Mucosa of descending colon (tissue), 3 donors: ENCODE measurements at places on chromosomes 5 and 9. TPM values are rescaled to one million over a fixed set of nuclear protein-coding genes. Genes with fewer than 3 reads are reported as not detected.

GRCh38 chr9:127505396-127506116 lies 54.2 kb downstream of the LRSAM1 start:
- no peak for DNase-seq

- no peak for DNase-seq
These were observed 291.6 kb downstream of the TLE1 start for GRCh38 chr9:81397481-81398381.

DNA sequence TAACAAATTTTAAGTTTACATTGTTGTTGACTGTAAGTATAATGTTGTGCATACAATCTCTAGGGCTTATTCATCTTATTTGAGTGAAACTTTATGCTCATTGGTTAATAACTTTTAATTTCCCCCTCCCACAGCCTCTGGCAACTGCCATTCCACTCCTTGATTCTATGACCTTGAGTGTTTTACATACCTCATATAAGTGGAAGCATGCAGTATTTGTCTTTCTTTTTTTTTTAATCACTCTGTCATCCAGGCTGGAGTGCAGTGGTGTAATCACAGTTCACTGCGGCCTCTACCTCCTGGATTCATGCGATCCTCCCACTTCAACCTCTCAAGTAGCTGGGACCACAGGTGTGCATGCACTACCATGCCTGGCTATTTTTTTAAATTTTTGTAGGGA lies 83.9 kb downstream of the KCTD16 start:
- DNase-seq = no peak

GRCh38 chr9:135858491-135859185 lies 48.7 kb downstream of the CAMSAP1 start:
- no peak for DNase-seq

DNA sequence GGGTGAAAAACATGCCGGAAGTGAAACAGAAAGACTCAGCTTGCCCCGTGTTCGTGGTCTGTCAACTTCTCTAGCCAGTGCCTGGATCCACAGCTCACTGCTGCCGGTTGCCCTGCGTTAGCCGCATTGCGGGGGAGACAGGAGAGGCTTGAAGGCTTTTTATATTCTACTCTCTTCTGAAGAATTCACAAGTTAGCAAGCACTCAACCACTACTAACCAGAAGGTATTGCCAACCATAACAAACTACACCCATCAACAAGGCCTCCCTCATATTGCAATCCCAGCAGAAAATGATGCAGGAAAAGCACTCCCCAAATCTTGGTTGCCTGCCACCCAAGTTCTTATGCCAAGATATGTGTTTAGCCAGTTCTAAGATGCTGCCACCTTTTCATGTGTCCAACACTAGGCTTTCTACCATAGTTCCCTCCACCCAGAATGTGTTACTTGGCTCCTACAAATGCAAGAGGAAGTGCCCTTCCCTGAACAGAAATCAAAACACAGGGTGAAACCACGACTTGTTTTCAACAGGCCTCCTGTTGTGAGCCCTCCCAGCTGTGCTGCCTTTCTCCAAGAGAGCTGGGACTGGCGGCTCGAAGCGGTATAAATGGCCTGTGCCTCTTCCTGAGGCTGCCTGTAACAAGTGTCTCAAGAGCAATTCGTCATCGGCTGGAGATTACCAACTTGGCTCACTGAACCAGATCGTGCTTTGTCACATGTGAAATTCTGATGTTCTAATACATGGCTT lies 129.0 kb downstream of the SNX18 start:
- DNase-seq = peak; percentile 57

DNA sequence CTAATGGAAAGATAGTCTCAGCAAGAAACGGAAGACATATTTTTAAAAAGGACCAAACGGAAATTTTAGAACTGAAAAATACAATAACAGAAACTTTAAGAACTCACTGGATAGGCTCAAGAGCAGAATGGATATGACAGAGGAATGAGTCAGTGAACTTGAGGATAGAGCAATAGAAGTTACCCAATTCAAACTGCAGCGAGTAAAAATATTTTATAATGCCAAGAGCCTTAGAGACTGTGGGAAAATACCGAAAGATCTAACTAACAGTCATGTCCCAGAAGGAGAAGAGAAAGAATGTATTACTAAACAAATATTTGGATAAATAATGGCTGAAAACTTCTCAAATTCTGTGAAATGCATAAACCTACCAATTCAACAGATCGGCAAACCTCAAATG lies 40.8 kb downstream of the ADAMTS2 start:
- DNase-seq = no peak

DNA sequence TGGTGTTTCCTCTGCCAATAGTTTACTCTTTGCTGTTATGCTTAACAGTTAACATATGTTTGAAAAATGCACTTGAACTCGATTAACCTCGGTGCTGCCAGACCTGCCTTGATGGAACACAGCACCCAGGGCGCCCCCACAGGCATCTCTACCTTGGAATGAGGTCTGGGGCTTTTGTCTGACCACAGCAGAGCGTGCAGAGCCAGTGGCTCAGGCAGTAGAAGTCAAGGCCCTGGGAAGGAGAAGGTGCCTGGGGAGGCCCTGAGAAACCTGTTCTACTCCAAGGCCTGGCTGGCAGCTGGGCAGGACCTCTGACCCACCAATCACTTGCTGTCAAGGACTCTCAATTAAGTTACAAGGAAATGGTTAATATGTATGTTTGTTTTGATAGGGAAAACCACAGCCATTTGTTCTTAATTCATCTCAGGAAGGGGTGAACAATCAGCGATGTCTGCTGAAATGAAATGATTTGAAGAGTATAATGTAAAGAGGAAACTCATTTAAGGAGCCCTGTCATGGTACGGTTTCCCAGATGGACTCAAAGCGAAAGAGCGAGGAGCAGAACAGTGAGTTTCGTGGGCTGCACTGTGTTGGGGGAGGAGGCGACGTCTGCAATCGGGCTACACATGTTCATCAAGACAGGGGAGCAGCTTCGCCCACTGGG lies 21.9 kb downstream of the MACROH2A1 start:
- DNase-seq = no peak

- DNase-seq = no peak
These were observed 82.6 kb downstream of the PBX3 start for GRCh38 chr9:125829743-125830142.

DNA sequence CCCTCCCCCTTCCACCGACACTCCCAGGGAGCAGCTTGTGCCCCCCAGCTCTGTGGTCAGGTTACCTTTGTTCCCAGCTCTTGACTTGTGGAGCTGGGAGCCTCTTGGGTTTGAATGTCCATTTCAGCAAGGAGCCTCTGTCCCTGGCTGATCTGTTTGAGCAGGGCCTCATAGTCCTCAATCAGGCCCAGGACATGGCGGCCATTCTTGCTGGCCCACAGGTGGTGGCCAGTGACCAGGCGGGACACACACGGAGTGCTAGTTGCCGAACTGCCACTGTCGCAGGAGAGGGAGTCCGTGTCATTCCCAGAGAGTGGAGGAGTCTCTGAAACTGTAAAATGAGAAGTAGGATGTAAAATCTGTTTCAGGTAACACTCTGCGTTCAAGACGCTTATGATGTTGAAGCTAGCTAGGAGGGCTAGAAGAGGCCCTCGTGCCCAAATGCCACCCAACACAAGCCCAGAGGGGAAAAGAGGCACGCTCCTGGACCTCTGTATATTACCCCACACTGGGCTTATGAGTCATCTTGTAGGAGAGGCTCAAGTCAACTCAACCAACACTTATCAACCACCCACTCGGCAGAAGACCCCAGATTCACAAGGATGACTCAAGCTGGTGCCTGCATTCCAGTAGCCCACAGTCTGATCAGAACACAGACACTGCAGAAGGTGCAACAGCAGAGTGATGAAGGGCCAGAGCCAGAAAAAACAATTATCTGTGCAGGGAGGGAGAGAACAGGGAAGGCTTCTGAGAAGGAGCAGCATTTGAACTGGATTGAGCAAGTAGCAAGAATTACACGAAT lies 177.0 kb downstream of the CDK5RAP2 start:
- DNase-seq = no peak

- DNase-seq = no peak
These were observed 101.3 kb downstream of the CNTLN start for GRCh38 chr9:17236147-17236546.

GRCh38 chr5:109218818-109219217 lies 191.0 kb downstream of the PJA2 start:
- no peak for DNase-seq

- DNase-seq = no peak
These were observed 53.3 kb upstream of the SMC5 start for GRCh38 chr9:70205366-70206020.

DNA sequence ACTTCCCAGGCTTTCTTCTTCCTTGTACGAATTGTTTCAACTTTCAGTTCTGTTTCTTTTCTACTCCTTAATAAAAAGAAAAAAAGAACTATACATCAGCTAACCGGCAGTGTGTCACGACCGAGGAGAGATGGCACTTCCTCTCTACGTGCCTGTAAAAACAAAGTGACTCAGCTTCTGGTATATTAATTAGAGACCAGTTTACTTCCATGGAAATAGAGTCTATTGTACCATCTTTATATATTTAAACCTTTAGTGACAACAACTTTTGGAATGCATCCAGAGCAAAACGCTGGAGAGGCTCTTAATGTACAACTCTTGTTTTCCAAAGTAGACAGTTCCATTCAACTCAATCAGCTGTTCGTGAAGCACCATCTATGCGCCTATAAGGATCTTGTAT lies 94.5 kb upstream of the LIFR start:
- DNase-seq = no peak

- DNase-seq = peak; percentile 67
These were observed 10.0 kb downstream of the NAIF1 start for GRCh38 chr9:128056887-128057723.

- no peak for DNase-seq
These were observed 143.4 kb downstream of the MACROH2A1 start for GRCh38 chr5:135255461-135256178.

GRCh38 chr9:79257228-79257781 lies 314.5 kb upstream of the TLE4 start:
- peak; percentile 25 for DNase-seq

DNA sequence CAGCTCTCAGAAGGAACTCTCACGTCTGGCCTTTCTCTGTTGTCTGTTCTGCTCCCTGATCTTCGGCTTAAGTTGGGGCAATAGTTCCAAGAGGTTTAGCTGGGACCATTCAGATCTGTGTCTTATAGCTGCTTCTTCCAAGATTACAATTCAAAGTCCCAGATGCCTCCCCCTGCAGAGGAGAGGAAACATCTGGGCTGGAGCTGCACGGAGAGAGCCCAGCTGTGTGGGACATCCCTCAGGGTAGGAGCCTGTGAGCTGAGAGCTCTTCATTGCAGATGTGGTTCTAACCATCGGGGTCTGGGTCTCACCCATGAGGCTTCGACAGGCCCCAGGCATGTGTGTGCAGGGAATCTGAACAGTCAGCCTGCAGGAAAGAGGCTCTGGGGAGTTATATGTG lies 9.0 kb upstream of the PHF19 start:
- no peak for DNase-seq

- no peak for DNase-seq
These were observed 57.1 kb downstream of the TBCA start for GRCh38 chr5:77718934-77719610.

- peak; percentile 100 for DNase-seq
These were observed at the start of gene SSBP2 for GRCh38 chr5:81751009-81751835. Gene SSBP2, minus strand, starts transcription at chr5:81751097. Its CDS starts 55 bp downstream, at chr5:81751042.

- no peak for DNase-seq
These were observed 35.1 kb downstream of the FAM13B start for GRCh38 chr5:137997726-137998213.

GRCh38 chr5:14107536-14107935 lies 35.6 kb upstream of the TRIO start:
- DNase-seq = no peak

- DNase-seq = no peak
These were observed 9.5 kb downstream of the GIN1 start for GRCh38 chr5:103110403-103110802.

DNA sequence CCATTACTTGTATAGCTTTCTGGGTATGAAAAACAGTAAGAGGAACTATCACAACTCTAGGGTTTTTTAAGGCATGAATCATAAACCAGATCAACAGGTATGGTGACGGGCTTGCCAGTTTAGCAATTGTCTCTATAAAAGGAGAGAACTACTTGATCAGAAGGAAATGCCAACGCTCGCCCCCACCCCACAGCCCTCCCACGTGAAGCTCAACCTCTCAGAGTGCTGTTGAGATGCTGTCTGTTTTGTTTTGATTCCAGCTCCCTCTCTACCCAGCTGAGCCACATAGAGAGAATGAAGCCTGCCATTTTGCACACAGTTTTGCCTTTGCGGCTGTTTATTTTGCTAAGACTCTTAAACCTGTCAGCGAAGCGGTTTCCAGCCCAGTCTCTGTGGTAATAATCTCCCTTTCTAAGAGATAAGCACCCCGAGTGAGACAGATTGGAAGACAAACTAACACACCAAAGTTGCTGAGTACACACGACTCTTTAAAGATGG lies 257.9 kb upstream of the ANKRD55 start:
- DNase-seq = no peak

DNA sequence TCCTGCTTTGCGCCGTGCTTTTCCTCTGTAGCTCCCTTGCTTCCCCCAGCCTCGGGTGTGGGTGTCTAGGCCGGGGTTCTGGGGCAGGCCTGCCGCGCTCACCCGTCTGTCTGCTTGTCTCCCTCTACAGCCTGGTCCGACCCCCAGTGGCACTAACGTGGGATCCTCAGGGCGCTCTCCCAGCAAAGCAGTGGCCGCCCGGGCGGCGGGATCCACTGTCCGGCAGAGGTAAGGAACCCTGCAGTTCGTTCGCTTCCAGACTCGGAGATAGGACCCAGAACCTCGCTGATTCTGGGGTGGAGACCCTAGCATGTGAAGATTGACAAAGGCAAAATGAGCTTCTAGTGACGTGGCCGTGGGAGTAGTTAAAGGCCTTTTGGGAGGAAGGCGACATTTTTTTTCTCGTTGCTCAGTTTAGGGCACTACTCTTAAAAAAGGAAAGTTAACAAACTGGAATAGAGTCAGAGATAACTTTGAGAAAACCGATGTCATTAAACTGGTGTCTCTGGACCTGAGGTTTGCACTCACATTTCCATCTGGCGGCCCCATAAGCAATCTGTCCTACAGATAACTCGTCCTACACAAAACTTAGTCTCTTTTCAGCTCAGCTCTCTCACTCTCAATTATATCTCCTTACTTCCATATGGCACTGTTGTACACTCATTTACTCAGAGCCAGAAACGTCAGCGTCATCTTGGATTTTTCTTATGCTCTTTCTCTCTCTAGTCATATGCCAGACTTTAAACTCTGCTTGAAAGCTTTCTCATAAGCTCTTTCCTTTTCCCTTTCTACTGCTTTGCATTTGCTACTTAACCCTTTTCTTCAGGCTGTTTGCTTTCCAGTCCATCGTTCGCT lies 561 bp downstream of the SEC61B start:
- DNase-seq = no peak

The PLCXD3 gene
- total RNA-seq = 1.6 TPM

The FAT2 gene
- total RNA-seq = not detected

The GCNT4 gene
- total RNA-seq = 0.92 TPM

The PPP3R2 gene
- total RNA-seq = not detected

The PCDHGC4 gene
- 1.6 TPM for total RNA-seq

The PCDHB4 gene
- 3.4 TPM for total RNA-seq

The PTGES gene
- total RNA-seq = 5.2 TPM

The DBH gene
- not detected for total RNA-seq

The PLAC8L1 gene
- total RNA-seq = 0.70 TPM

The PAEP gene
- not detected for total RNA-seq

The LHX3 gene
- total RNA-seq = not detected

The TAF11L10 gene
- not detected for total RNA-seq

The FRRS1L gene
- 0.49 TPM for total RNA-seq

The ARHGEF28 gene
- total RNA-seq = 11.6 TPM

The IFNK gene
- not detected for total RNA-seq

The DNM1 gene
- 4.0 TPM for total RNA-seq

The FAXDC2 gene
- 20.9 TPM for total RNA-seq
